ENCODE measurements at places on chromosomes 4 and X.

GRCh38 chr4:14110407-14110806 is 482.9 kb upstream of the BOD1L1 start:
- no peak for DNase-seq

DNA sequence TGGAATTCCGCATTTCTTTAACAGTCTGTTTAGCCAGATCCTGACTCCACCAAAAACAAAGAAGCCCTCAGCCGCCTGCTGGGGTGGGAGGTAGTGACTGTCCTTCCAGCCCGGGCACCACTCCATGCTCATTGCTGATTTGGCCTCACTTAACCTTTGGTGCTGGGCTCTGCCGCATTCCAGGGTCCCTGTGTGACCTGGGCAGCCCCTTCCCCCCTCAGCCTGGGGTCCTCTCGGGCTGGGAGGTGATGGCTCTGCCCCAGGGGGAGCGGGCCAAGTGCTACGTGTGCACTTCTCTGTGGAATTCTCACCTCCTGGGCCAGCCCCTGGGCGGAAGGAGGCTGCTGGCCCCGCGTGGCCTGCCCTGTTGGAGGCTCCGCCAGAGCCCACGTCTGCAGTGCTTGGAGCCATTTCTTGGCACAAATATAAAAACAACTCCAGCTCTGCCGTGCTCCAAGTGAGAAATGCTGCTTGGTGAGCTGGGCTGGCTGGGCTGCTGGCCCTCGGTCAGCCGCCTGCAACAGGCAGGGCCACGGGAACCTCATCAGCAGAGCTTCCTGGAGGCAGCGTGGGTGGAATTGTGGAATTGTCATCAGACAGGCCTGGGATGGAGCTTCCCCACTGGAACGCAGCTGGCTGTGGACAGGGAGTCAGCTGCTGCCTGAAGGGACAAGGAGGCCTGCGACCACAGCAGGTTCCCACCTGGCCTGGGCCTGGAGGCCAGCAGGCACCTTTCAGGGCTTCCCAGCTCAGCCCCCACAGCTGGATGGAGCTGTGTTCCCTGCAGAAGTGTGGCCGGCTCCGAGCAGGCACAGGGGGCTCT is 66.0 kb downstream of the TRMT44 start:
- no peak for DNase-seq

GRCh38 chrX:115487608-115488007 is 73.4 kb upstream of the PLS3 start:
- DNase-seq, result no peak

DNA sequence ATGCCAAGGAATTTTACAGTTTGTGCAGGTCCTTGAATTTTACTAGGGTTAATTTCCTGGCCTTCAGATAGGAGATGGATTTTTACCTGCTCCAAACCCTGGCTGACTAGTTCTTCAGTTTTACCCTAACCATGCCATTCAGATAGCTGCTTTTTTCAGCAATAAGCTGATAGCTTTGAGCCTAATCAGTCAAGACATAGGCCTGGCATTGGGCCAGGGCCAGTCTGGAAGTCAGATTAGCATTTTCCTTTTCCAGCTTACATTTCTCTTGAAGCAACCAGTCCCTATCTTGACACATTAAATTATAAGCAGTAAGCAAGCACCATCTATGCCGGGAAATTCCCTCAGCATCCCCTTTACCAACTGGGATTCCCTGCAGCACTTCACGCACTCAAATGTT is 177.1 kb downstream of the ADGRA3 start:
- DNase-seq, result no peak

- no peak for DNase-seq
Observed at GRCh38 chrX:47844117-47844516, 7.4 kb downstream of the ZNF81 start.

DNA sequence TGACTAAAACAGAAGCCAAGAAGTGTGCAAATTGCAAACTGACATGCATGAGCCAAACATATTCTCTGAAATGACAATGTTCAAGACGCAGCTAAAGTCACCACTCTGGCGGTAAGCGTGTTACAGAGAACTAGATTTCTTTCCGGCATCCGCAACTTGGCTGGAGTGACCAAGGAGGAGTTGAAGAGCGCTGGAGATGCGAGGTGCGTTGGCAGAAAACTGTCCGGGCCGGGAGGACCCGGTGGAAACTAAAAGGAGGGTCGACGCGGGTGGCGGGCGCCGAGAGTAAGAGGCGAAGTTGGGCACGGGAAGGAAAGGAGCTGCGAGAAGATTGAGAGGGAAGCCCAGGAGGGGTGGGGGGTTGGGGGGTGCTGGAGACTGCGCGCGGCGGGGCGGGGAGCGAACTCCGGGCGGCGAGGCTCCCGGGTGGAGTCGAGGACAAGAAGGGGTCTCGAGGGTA is 807 bp downstream of the SEL1L3 start:
- no peak for DNase-seq

DNA sequence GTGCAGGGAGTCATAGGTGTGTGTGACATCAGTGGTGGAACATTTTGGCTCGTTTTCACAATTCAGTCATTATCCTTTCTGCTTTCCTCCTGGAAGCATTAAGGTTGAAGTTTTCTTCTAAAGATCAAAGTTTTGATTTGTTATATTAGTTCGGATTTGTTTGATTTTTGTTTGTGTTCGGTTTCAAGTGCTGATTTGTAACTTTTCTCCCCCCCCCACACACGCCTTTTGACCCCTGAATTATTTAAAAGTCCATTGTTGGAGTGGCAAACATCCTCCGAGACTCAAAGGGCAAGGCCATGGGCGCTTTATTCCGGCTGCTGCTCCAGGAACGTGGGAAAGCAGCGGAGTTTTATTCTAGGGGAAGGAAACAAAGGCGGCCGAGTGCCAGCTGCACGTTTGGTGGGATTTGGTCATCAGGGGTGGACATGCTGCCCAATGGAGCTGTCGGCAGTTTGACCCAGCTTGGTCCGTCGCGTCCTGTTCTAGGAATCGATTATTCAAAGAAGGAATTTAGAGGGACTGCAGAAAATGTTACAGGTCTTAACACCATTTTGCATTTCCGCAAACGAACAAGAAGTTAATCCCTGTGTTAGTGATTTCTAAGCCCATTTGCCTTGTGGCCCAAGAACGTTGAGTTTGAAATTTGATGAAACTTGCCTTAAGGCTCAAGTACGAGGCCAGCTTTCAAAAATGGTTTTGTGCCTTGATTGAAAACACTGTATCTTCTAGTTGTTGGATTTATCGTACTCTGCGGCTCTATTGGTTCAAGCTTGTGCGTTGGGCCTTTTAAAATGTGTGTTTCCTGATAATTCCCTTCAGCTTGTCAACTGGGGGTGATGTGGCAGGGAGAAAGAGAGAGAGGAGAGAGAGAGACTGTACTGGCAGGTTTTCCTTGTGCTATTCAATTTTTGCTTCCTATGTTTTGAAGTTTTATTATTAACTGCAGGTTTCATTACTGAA is 565 bp upstream of the ZNF41 start:
- DNase-seq, result no peak

DNA sequence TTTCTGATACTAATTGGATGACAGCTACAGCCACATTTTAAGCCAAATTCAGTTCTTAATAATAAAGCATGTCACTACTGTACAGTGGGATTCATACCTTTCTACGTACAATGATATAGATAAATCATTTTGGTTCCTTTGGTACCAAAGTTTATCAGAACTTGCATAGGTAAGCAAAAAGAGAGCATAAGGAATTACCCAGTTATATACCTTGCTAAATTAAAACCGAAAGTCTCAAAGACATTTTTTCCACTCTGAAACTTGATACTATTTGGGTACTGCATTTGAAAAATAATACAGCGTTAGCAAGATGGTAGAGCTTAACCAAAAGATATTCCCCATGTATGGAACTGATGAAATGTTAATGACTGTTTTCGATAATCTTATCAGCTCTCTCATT is 400.9 kb upstream of the ADGRL3 start:
- no peak for DNase-seq

DNA sequence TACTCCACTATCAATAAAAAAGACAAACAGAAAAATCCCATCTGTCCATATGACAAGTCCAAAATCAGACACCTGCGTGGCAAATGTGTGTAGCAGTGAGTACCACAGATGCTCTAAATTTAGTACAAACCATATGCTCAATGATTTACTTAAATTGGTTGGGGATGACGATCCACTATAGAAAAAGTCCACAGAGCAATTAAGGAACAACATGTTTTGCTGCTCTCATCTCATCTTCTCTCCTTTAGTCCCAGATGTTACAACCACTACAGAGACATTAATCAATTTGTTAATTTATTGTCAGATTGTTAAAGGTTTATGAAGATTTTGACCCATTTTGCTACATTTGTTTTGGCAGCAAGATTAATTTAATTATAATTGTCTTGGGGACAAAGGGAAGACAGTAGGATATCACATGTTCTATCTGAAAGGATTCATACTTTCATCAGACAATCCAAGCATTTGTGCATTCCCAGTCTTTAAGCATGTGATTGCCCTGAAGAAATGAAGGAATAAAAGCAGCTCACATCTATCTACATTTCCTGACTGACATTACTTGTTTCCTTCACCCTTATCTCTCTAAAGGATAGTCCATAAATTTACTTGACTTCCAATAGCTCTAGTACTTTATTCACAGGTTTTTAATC is 2268.1 kb downstream of the PCDH7 start:
- DNase-seq, result no peak

DNA sequence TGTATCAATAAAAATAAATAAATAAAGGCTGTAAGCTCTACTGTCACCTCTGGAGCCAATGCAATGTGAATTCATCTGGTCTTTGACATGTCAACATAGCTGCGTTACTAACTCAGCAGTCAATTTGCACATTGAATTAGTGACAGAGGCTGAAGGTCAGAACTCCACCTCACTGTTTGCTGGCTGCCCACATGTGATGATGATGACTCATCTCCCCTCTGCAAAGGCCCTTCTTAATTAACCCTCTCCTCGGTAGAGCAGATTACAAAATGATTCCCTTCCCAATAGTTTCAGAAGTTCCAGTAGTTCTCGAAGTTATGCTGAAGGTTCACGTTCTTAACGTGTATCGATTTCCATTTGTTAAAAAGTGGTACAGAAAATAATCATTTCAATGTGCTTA is 1626.0 kb upstream of the TENM3 start:
- no peak for DNase-seq

DNA sequence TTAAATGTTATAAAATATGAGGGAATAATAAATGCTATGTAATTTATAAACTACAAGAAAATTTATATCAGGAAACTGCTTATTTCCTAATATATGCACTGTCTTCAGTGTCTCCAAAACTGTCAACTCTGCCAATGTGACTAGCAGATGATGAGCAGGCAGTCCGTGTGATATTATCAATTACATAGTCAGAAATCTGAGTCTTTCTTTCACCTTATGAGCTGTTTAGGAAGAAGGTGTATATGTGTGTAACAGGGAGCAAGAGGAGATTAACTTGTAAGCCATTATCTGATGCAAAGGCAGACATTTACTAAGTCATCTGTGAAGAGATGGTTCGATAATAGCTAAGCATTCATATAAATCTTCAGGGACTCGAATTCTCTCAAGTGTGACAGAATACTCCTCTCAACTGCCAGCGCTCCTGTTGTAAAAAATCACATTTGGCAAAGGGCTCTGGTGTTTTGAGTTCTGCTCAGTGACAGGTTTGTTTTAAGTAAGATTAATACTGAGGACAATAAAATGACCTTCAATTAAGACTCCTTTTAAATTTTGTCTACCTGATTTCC is 79.7 kb downstream of the SNCA start:
- DNase-seq, result no peak

DNA sequence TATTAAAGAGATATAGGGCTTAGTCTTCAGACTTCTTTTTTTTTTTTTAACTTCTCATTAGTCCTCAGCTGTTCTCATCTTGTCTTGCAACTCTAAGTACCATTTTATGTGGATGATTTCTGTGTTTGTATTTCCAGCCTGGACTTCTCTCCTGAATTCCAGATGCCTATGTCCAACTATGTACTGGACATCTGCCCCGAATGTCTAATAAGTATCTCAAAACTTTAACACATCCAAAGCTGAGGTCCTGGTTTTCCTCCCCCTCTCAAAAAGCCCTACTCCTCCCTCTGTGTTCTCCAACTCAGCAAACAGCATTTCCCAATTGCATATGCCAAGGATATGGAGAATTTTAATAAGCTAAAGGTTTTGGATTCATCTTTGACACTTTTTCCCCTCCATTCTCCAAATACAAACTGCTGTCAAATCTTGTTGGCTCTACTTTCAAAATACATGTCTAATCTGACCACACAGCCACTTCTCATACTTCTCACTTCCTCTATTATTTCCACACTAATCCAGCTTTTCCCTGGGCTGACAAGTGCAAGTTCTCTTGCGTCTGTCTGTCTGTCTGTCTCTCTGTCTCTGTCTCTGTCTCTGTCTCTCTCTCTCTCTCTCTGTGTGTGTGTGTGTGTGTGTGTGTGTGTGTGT is 79.8 kb downstream of the CLCN5 start:
- peak; percentile 28 for DNase-seq

- DNase-seq, result no peak
Observed at GRCh38 chrX:94850811-94851210, 1176.8 kb downstream of the FAM133A start.

DNA sequence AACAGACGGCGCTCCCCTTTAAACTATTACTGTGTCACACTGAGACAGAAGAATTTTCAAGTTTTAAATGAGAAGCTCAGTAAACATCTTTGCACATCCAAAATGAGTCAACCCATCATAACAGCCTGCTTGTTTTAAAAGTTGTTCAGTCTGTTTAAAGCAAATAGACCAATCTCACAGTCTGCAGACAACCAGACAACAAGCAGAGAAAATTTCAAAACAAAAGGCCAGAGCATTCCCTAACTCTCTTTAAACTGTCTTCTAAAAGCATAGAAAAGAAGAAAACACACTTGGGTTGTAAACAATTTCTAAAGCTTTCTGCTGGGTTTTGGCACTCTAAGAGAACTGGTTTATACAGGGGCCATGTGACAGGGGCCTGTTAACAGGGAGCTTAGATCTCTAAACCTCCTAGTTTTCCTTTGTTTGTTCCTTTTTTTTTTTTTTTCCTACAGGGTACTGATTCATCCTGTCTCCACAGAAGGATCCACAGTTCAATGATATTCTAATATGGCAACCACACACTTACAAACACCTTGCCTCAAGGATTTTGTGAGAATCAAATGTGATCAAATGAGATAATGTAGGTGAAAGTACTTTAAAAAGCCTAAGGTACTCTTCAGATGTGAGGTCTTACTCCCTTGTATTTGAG is 100.8 kb upstream of the MAML3 start:
- no peak for DNase-seq

Data from GM12865 (cell line).